ENCODE measurements at places on chromosomes 5 and 9.

DNA sequence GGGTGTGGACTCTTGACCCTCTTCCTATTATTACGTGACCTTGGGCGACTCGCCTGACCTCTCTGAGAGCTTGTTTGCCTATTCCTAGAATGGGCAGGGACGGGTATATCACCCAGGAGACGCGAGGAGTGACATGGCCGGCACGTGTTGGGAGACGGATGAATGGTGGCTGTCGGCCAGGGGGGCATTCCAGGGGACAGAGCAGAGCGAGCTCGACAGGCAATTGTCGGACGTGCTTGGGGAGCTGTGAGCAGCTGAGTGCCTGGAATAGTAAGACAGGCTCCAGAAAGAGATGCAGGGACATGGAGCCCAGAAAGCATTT, 29.3 kb upstream of the UNC5A start:
- no peak for DNase-seq

- DNase-seq = no peak
Observed at GRCh38 chr9:113594484-113595299, 131.2 kb downstream of the RGS3 start.

DNA sequence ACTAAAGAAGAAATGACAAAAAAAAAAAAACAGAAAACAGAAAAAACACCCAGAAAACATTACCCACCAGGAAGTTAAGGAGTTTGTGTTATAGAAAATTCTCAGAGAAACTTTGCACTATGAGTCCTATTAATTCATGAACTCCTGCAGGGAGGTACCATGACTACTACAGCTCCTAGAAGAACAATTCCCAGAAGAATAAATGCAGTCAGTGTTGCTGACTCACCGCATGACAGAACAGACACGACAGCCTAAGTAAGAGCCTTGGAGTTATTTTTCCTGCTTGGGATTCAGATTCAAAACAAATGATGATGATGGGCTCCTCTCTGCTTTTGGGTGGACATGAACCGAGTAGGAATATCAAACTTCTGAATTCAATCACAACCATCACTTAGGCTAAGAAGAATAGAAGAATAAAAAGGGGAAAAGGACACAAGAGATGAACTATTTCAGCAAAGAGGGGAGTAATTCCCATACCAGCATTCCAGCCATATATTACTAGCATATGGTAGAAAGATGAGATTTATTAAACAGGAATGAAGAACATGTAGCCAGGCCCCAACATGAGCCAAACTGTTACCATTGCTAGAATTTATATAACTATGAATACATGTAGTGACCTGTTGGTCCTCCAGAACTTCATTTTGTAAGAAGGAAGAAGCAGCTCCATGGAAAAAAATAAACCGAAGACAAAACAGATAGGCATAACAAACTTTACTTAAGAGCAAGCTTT, 209.6 kb upstream of the PDE4D start:
- DNase-seq = no peak

DNA sequence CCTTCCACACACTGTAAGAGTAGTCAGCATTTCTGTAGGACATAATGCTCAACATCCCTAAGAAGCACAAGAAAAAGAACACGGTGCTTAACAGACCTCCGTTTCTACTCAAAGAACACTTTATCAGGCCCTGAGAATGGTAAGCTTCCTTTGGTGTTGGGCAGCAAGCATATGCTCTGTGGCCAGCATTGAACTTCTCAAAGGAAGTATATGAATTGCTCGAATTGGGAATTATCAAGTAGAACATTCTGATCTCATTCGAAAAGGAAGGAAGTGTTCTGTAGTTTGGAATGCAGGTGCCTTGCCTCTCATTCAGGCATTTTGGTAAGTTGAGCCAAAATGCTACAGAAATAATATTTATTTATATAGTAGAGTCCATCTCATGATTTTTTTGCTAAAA, 61.0 kb downstream of the C5 start:
- DNase-seq = no peak

DNA sequence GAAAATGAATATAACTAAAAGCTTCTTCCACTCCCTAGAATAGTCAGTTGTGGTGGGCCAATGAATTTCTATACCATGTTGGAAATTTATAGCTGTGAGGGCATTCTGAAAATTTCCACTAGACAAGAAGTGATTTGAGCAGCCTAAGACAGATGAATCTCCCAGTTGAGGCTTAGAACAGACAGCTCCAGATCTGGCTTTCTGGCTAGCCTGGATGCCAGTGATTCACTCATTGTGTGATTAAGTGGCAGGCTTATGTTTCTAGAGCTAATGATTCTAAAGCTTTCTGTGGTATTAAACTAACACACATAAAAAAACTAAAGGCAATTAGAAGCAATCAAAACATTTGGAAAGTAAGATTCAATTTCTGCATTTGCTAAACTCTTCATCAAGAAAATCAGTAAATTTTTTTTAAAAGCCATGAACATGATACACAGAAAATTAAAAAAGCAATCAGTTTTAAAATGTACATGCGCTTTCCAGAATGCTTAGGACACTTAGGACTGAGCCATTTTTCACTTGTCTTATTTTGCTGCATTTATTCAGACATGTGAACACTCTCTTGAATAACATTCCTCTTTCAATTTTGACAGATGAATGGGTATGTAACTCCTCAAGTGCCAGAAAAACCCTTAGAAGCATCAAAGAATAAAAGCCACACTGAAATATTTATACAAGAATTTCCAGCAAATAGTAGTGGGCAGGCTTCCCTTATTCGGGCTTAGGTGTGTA, 100.5 kb upstream of the GNAQ start:
- DNase-seq = no peak

DNA sequence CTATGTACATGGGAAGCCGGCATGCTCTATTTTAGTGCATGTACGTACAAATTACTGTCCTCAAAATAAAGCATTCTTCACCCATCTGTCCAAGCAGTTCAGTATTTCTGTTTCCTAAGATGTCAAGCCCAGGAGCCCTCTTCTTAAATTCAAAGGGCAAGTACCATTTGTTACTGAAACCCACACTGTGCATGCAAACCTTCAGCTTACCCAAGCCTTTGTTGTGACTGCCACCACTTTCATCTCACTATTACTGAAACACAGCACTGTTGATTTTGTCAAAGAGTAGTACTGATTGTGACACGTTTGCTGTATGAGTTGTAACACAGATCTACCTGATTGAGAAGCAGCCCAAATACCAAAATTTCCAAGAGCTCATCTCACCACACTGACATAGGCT, 390.4 kb upstream of the IZUMO3 start:
- DNase-seq = no peak

- DNase-seq = no peak
Observed at GRCh38 chr5:127012916-127013315, 17.4 kb downstream of the MARCHF3 start.

DNA sequence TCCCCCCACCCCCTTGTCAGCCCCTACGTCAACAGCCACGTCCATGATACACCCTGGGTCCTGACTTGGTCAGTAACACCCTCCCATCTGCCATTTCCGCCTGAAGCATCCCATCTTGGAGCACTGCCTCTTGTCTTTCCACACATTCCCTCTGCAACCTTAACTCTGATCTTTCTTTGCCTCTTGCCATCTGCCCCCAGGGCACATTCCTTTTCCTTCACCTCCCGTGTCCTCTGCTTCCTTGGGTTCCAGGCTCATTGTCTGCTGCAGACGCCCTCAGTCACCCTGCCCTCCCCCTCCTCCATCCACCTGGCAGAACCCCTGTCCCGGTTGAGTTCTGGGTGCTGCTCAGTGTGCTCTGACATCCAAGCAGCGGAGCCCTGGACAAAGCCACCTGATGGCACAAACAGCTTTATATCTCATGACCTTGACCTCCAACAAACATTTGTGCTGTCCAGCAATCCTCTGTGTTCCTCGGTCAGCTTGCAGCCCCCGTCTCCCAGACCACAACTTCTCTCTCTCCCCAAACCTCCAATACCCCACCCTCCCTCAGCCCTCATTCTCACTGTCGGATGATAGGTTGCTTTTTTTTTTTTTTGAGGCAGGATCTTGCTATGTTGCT, 97.7 kb upstream of the IER5L start:
- DNase-seq = no peak

- DNase-seq = no peak
Observed at GRCh38 chr9:110828264-110828663, 159.7 kb downstream of the MUSK start.

- DNase-seq = no peak
Observed at GRCh38 chr5:14284392-14285148, 141.4 kb downstream of the TRIO start.
